ENCODE measurements at places on chromosomes 1 and 21.

- H3K27ac ChIP-seq: no peak overlapping the region
- peaks cover 22% of the 10 kb centered on the region for H3K36me3 ChIP-seq
- H3K27me3 ChIP-seq: no peaks in the 10 kb centered on the region
- no peak overlapping the region for H3K4me3 ChIP-seq
- H3K4me1 ChIP-seq: peaks cover 34% of the 10 kb centered on the region
- no peak for DNase-seq
These were observed 5.2 kb downstream of the SRM start for GRCh38 chr1:11054666-11055065.

DNA sequence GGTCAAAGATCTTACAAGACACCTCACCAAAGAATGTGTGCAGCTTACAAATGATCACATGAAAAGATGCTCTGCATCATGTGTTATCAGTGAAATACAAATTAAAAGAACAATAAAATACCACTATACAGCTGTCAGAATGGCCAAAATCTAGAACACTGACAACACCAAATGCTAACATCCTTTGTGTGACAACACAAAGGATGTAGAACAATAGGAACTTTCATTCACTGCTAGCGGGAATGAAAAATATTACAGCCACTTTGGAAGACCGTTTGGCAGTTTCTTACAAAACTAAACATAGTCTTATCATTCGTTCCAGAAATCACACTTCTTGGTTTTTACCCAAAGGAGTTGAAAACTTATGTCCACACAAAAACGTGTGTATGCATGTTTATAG lies 20.6 kb upstream of the SELP start:
- no peak overlapping the region for H3K4me3 ChIP-seq
- DNase-seq: no peak
- no peak overlapping the region for H3K27ac ChIP-seq
- no peaks in the 10 kb centered on the region for H3K36me3 ChIP-seq
- H3K27me3 ChIP-seq: no peaks in the 10 kb centered on the region

GRCh38 chr1:15095496-15095875 lies 58.1 kb upstream of the TMEM51 start:
- no peak overlapping the region for H3K27ac ChIP-seq
- DNase-seq: peak; percentile 70
- H3K4me1 ChIP-seq: peaks cover 26% of the 10 kb centered on the region
- H3K27me3 ChIP-seq: no peaks in the 10 kb centered on the region
- H3K4me3 ChIP-seq: peak overlapping the region; percentile 48

DNA sequence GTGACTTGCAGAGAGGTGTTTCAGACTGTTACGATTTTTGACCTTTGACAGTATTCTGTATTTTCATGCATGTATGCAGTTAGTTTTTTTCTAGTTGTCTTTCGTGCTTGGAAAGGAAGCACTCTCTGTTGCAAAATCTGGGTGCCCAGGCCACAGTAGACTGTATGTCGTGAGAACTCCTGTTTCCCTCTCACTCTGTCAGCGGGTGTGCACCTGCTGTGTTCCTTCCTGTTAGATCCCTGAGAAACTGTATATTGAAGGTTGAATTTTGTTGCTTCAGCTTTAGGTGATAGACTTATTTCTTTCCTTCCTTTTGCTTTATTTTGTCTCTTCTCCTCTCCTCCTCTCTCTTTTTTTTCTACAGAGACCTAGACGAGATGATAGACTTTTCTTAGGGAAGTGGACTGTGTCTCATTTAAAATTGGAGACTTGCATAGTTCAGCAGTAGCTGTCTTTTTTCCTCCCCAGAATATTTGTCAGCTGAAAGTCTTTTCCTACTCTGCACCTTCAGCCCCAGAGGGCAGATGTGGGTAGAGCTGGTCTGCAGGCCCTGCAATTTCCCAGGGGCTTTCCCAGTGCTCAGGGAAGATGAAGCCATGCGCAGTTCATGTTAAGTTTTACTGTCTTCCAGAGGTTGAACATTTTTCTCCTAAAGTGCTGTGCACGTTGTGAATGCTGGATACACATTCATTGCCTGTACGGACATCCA lies 1.4 kb downstream of the TRAPPC10 start:
- H3K27me3 ChIP-seq: no peaks in the 10 kb centered on the region
- H3K4me1 ChIP-seq: peaks cover 31% of the 10 kb centered on the region
- H3K27ac ChIP-seq: peak overlapping the region; percentile 24
- no peaks in the 10 kb centered on the region for H3K36me3 ChIP-seq
- peak overlapping the region; percentile 92 for H3K4me3 ChIP-seq

- no peaks in the 10 kb centered on the region for H3K36me3 ChIP-seq
- H3K27ac ChIP-seq: no peak overlapping the region
- DNase-seq: no peak
- no peaks in the 10 kb centered on the region for H3K27me3 ChIP-seq
- no peak overlapping the region for H3K4me3 ChIP-seq
- H3K4me1 ChIP-seq: no peaks in the 10 kb centered on the region
These were observed 258.5 kb upstream of the USP24 start for GRCh38 chr1:55473661-55474060.

GRCh38 chr1:212188599-212189351 lies 96.4 kb upstream of the PPP2R5A start:
- H3K27ac ChIP-seq: no peak overlapping the region
- peaks cover 8% of the 10 kb centered on the region for H3K4me1 ChIP-seq
- no peaks in the 10 kb centered on the region for H3K36me3 ChIP-seq
- no peak for DNase-seq

DNA sequence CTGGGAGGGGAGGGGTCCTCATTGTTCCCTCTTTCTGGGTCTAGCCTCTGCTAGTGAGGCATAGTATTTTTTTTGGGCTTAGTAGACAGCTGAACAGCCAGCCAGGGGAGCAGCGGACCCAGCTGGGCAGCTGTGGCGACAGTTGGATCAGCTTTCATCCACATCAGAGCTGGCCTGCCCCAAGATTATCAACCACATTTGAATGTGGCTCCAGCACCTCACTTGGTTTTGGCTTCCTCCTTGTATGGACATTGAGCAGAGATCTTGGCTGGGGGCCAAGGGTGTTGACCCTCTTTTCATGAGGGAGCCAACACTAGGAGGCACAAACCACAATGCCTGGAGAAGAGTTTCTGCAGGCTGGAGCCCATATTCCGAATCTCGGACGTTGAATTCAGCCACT lies 25.0 kb downstream of the WNT4 start:
- no peaks in the 10 kb centered on the region for H3K27me3 ChIP-seq
- H3K4me3 ChIP-seq: no peak overlapping the region
- H3K27ac ChIP-seq: no peak overlapping the region
- no peaks in the 10 kb centered on the region for H3K4me1 ChIP-seq
- H3K36me3 ChIP-seq: no peaks in the 10 kb centered on the region
- no peak for DNase-seq

DNA sequence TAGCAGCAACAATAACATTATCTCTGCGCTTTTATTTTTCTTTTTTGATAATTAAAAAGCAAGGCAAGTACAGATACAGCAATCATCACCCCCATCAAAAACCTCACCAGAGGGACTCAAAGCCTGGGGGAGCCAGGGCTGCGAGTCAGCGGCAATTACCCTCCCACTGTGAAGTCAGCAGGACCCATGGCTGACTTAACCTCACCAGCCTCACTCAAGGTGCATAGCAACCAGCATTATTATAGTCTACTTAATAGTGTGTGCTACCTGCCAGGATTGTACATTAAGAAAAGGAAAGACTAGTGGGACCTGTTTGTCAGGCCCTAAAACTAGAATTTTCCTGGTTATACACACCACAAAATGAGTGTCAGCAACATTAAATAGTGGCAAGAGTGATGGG lies 28.9 kb upstream of the SERBP1 start:
- H3K27me3 ChIP-seq: no peaks in the 10 kb centered on the region
- no peak overlapping the region for H3K27ac ChIP-seq
- no peak overlapping the region for H3K4me3 ChIP-seq
- no peak for DNase-seq
- no peaks in the 10 kb centered on the region for H3K4me1 ChIP-seq

- no peak overlapping the region for H3K27ac ChIP-seq
- no peaks in the 10 kb centered on the region for H3K4me1 ChIP-seq
- H3K36me3 ChIP-seq: no peaks in the 10 kb centered on the region
These were observed 189.0 kb upstream of the ZRANB2 start for GRCh38 chr1:71269818-71270217.

DNA sequence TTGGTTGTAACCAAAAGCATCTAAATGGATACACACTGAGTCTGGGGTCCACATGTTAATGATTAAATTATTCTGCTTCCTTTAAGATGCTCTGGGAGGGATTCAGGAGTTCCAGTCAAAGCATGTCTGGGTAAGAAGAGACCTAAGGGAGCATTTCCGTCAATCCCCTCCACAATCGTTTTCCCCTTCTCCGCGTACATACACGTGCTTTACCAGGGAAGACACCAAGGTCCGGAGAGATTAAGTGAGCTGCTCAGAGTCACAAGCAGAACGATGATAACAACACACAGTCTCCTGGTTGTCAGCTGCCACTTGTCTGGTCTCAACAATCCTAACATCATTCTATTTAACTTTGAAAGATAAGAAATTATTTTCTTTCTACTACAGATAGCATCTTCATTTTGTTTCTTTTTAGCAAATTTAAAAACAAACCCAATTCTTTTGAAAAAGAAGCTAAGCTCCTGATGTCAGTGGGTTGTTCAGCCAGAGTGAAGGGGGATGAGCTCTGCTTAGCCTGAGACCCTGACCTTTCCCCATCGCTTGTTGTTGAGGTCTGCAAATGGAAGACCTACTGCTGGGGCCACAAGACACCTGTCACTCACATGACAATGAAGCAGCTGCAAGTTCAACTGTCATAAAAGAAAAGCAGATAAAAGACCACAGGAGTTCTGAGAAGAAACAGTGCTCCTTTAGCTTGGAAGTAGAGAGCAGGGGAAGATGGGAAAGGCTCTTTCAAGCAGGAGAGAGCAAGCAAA lies 4.5 kb downstream of the PAFAH2 start:
- H3K36me3 ChIP-seq: no peaks in the 10 kb centered on the region
- H3K4me1 ChIP-seq: peaks cover 15% of the 10 kb centered on the region
- no peak overlapping the region for H3K27ac ChIP-seq
- no peak for DNase-seq
- H3K4me3 ChIP-seq: no peak overlapping the region
- H3K27me3 ChIP-seq: no peaks in the 10 kb centered on the region

- no peaks in the 10 kb centered on the region for H3K27me3 ChIP-seq
- H3K27ac ChIP-seq: peak overlapping the region; percentile 98
- H3K4me3 ChIP-seq: no peak overlapping the region
- peak; percentile 41 for DNase-seq
- peaks cover 26% of the 10 kb centered on the region for H3K36me3 ChIP-seq
These were observed 2.6 kb upstream of the SH3BGRL3 start for GRCh38 chr1:26277261-26277661.

DNA sequence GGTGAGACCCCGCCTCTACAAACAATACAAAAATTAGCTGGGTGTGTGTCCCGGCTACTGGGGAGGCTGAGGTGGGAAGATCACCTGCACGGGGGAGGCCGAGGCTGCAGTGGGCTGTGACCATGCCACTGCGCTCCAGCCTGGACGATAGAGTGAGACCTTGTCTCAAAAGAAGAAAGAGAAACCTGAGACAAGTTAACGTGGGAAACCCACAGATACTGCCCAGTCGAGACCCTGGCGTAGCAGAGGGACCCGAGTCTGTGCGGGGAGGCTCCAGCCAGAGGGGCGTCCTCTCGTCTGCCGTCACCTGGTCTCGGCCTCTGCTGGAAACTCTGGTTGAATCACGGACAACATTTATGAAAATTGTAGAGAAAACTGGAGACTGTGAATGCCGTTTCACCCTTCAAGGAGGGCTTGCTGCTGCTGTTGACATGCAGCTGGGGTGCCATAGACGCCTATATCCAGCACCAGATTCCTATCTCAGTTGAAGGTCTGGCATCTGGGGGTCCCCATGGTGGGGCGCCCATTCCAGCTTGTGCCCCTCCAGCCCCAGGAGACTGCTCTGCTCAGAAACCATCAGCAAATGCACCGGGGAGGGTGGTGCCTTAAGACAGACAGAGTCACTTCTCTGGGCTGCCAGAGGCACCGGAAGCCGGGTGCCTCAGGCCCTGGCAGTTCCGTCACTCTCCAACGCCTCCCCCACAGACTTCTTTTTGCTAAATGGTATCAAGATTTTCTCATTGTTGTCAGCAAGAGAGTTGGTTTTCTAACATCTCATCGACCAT lies 13.6 kb upstream of the CDK11B start:
- no peak for DNase-seq
- peaks cover 1% of the 10 kb centered on the region for H3K4me1 ChIP-seq
- no peaks in the 10 kb centered on the region for H3K36me3 ChIP-seq
- H3K27me3 ChIP-seq: no peaks in the 10 kb centered on the region
- no peak overlapping the region for H3K27ac ChIP-seq
- no peak overlapping the region for H3K4me3 ChIP-seq

DNA sequence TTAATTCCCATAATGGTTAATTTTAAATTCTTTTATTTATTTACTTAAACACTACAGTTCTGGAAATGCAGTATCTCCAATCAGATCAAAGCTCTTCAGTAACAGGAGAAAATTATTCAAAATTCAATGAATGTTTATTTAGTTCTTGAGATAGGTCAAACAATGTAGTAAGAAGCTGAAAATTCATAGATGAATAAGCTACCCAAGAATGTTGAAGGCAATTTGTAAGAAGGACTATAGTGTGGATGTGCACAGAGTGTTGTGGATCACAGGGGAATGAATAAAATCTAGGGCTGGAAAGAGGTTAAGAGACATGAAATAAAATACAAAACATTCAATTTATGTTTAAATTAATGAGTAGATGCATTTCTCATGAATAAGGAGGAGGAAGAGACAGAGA lies 72.0 kb downstream of the OLFM3 start:
- H3K27ac ChIP-seq: no peak overlapping the region
- no peak for DNase-seq
- no peaks in the 10 kb centered on the region for H3K27me3 ChIP-seq

DNA sequence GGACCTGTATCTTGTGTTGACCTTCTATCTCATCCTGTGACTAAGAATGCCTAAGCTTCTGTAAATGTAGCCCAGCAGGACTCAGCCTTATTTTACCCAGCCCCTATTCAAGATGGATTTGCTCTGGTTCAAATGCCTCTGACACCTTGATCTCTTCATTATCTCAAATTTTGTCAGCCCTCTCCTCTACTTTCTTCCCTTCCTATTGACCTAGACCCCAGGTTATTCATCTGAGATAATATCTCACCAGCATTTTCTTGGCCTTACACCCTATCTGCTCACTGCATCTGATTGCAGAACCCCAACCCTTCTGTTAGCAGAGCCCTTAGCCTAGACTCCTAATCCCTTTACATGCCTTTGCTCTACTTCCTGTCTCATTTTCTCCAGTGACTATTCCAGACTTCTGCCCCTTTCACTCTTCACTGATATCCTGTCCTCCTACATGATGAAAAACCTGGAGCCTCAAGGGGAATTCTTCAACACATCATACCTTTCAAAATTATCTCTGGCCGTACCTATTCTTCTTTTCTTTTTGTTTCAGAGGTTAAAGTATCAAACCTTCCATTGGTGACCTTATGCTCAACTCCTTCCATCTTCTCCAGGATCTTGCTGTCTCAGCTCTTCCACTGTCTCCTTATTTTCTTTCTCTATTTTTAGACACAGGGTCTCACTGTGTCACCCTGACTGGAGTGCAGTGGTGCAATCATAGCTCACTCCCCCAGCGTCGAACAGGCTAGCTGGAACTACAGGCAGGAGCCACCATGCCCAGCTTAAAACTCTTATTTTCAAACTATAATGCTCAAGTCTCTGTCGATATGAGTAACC lies 44.9 kb downstream of the WDR64 start:
- H3K4me3 ChIP-seq: no peak overlapping the region
- no peaks in the 10 kb centered on the region for H3K4me1 ChIP-seq
